Lower leg skin (tissue), 4 donors: ENCODE measurements at places on chromosomes 2 and 18. TPM values are rescaled to one million over a fixed set of nuclear protein-coding genes. Genes with fewer than 3 reads are reported as not detected.

DNA sequence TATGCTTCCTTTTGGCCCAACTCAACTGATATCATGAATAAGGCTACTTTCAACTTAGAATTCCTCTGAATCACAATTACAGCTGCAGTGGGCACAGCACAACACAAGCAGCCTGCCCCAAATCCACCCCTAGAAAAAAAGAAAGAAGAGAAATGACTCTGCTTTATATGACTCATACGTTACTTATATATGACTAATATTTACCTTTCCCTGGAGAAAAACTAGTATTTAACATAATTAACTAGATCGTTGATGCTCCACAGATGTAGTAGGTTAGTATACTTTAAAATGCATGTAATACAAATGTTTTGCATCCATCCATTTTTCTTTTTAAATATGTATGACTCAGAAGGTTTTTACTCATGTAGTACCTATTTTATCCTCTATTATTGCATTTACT lies 133.3 kb upstream of the UNC80 start:
- no peak for DNase-seq

GRCh38 chr2:106068451-106068850 lies 125.7 kb downstream of the UXS1 start:
- no peak for DNase-seq

The BCL2L11 gene
- total RNA-seq: 5.4 TPM

The RBMS1 gene
- total RNA-seq: 61.0 TPM
